ENCODE measurements at places on chromosomes 7 and 10.

DNA sequence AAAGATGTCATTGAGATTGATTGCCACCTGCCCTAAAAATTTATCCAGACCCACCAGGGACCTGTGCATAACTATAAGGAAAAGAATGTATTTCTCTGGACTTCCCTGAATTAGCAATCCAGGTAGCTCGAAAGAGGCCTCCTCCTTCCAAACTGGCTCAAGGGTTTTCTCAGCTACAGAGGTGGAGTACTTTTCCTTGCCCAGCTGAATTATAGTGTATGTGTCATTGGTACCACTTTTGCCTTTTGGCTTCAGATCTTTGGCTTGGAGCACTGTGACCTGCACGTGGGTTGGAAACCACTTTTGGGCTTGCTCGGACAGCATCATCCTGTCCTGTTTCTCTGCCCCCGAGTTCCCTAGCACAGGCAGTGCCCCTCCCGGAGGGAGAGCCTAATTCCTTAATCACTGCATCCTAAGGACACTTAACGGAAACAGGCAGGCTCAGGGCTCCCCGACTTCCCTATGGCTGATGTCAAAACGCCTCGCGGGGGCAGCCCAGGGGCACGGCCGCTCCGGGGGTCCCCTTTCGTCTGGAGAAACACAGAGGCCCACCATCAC is 825 bp downstream of the RAB11FIP2 start:
- DNase-seq = peak; percentile 16

- no peak for DNase-seq
These were observed 45.2 kb downstream of the LRRC20 start for GRCh38 chr10:70337201-70337651.

- no peak for DNase-seq
These were observed 45.7 kb downstream of the CXCL12 start for GRCh38 chr10:44339218-44339617.

DNA sequence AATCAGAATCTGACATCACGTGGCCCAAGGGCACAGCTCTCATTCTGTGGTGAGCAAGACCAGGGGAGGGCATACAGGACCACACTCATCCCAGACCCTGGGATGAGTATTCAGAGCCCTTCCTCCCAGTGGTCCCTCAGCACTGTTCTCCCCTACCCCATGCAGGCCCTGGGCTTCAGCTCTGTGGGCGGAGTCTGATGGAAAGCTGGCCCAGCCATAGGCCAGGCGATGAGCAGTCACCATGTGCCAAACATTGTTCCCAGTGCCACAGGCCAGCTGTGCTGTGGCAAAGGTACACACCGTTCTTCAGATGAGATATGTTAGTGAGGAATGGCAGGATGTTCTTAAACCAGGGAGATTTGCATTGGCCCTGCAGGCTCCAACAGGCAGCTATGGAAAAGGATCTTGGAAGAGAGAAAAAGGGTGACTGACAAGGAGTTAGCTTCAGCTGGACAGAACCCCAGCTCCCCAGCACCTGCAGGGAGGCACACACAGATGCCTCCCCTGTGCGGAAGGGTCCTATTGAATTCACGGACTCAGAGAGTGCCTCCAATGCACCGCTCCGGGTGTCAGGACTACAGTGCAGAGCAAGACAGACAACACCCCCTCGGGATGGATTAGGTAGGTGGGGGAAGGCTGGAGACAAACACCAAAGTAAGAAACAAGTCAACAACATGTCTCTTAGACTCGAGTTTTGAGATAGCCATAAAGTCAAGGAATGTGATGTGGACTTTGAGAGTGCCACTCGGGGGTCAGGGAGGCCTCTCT is 596.0 kb upstream of the MGMT start:
- no peak for DNase-seq

DNA sequence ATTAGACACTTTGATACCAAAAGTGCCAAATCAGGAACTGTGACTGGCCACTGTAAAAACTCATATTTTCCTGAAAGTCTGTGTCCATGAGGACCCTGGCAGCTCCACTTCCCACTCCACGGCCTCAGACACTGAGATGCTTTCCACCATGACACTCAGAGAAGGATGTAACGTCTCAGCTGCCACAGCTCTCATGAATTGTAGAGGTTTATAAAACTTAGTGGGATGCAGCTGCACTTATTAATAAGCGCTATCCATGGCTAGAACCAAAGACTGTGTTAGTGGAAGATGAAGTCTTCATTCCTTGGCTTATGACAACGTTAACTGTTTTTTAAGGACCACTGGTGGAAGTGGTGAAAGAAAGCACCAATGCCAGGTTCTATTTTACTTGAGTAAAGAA is 121.0 kb downstream of the ITIH5 start:
- DNase-seq = no peak

DNA sequence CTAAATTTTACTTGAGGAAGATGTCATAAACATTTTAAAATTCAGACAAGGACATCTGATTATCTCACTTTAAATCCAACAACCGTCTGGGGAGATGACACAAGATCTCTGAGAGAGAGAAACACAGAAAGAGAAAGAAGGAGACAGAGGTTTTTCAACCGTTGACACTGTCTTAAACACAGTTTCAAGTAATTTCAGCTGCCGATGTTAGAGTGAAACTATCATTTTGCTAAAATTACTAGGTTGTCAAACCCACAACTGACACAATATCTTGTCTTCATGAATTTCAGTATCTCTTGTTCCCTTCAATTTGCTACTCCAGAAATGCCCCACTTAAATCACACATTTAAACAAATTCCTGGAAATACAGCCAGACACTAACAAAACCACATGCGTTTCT is 174.8 kb downstream of the RAPGEF5 start:
- no peak for DNase-seq

GRCh38 chr7:133479456-133480065 is 226.7 kb downstream of the EXOC4 start:
- DNase-seq = no peak

- DNase-seq = no peak
These were observed 124.2 kb upstream of the ABCB5 start for GRCh38 chr7:20491284-20491683.

GRCh38 chr7:46970476-46970875 is 611.4 kb downstream of the TNS3 start:
- no peak for DNase-seq

GRCh38 chr7:39735903-39736302 is 112.5 kb downstream of the RALA start:
- DNase-seq = no peak

DNA sequence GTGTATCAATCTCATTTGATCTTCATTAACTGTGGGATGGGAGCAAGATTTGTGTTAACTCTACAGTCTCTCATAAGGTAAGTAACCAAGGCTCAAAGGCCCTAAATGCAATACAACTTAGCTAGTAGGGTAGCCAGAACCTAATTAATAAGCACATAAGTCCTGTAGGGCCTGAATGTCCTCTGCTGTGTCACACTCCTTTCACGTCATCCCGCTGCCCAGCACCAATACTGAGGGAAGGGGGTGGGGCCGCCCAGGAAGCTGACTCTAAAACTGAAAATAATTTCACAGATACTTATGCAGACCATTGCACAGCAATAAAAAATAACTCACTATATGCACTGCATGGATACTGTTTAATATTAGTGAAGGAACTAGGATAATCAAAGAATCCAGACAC is 13.7 kb downstream of the CCDC6 start:
- DNase-seq = peak; percentile 29

- DNase-seq = no peak
These were observed 825 bp downstream of the ZNF862 start for GRCh38 chr7:149838992-149839408.

DNA sequence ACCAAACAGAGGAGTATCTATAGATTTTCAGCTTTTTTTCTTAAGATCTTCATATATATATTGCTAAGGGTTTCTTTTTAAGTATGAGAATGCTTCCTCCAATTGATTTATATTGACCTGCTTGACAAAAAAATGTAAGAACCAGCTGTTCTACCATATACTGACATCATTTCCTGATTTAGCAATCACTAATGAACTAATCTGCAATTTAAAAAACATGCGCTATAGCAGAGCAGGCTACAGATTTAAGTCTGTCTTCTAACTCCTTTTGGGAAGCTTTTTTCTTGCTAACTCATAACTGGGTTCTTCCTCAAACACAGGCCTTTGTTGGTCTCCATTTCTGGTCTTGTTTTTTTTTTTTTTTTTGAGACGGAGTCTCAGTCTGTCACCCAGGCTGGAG is 33.2 kb downstream of the ABCC2 start:
- DNase-seq = no peak

- no peak for DNase-seq
These were observed 492.4 kb downstream of the TNS3 start for GRCh38 chr7:47089461-47089860.

DNA sequence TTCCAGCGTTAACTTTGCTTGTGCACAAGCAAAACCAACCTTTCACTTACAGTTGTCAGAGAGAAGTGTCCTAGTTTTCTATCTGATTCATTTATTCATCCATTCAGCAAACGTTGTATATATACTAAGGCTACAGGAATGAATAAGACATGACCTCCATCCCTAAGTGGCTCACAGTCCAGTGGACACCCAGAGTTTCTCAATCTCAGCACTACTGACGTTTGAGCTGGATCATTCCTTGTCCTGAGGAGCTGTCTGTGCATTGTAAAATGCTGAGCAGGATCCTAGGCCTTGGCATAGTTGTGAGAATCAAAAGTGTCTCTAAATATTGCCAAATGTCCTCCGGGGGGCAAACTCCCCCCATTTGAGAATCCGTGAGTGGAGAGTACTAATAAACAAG is 166.7 kb upstream of the PRKCQ start:
- DNase-seq = no peak

DNA sequence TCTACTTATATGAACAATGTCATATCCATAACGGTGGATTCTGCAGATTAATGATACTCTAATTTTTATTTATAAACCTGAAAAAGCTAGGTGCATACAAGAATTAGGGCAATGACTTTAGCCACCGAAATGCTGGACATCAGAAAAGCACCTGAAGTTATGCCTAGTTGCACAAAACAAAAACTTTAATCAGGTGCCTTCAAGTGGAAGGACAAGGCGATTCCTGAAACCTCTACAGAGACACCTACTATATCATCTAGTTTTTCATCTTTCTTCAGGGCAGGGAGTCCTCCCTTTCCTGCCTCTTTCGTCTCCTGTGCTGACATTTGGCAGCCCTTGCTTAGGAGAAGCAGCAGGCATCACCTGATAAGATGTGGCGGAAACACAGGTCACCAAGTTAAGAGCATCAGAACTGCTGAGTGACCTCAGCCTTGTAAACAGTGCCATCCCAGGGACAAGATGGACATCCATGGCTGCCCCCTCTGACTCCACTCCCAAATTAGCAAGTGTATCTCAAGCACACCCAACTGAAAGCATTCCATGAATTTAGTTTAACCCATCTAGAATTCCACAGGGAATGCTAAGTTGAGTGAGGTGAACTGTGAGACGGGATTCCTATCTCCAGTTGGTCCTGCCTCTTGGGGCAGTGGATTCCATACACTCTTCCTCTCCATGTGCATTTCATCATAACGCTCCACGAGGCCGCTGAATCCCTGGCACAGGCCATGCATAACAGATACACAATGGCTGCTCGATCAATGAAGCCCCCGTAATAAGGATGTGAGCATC is 5.8 kb downstream of the ITPRIP start:
- DNase-seq = no peak

- DNase-seq = no peak
These were observed 199.7 kb downstream of the MLLT10 start for GRCh38 chr10:21733710-21734109.
